Pulmonary artery endothelial cell (primary cell): ENCODE measurements at places on chromosomes 5 and 9. TPM values are rescaled to one million over a fixed set of nuclear protein-coding genes. Genes with fewer than 3 reads are reported as not detected.

SOX30 gene
- not detected in 2 replicates for total RNA-seq

RMI1 gene
- total RNA-seq, result 6.3 and 9.0 TPM in 2 replicates

PKD2L2 gene
- not detected in 2 replicates for total RNA-seq

DBH gene
- not detected in 2 replicates for total RNA-seq

STING1 gene
- 89.4 and 92.2 TPM in 2 replicates for total RNA-seq

CDC25C gene
- total RNA-seq, result 6.0 and 15.5 TPM in 2 replicates

FAXDC2 gene
- 1.5 and 5.0 TPM in 2 replicates for total RNA-seq

SLC31A2 gene
- total RNA-seq, result 5.2 and 6.2 TPM in 2 replicates

ANKRD18A gene
- total RNA-seq, result 0.21 and 1.5 TPM in 2 replicates

PARP8 gene
- total RNA-seq, result 0.13 and 0.28 TPM in 2 replicates

NTNG2 gene
- total RNA-seq, result 0.20 and 0.92 TPM in 2 replicates

SLC4A9 gene
- total RNA-seq, result not detected in 2 replicates

ZNF618 gene
- 14.8 and 15.8 TPM in 2 replicates for total RNA-seq

PCDHGA6 gene
- 1.3 and 1.4 TPM in 2 replicates for total RNA-seq

NRARP gene
- 14.0 and 16.0 TPM in 2 replicates for total RNA-seq

DENND1A gene
- 11.7 and 12.4 TPM in 2 replicates for total RNA-seq

PCDHGC4 gene
- 0.40 and 0.95 TPM in 2 replicates for total RNA-seq

IGFBPL1 gene
- total RNA-seq, result 0.11 and 0.33 TPM in 2 replicates

UGT3A2 gene
- total RNA-seq, result not detected in 2 replicates

MEIKIN gene
- total RNA-seq, result 0.07 TPM in 1 of 2 replicates, not detected in the other

PCDHB11 gene
- total RNA-seq, result 0.13 and 0.25 TPM in 2 replicates

ADGRD2 gene
- total RNA-seq, result not detected in 2 replicates

CER1 gene
- total RNA-seq, result not detected in 2 replicates

IL9 gene
- total RNA-seq, result not detected in 2 replicates

RORB gene
- total RNA-seq, result under 0.01 TPM in 1 of 2 replicates, not detected in the other

MEGF9 gene
- 16.5 and 27.4 TPM in 2 replicates for total RNA-seq

SLC46A2 gene
- not detected in 2 replicates for total RNA-seq

RAD23B gene
- total RNA-seq, result 88.8 and 105 TPM in 2 replicates

TYRP1 gene
- total RNA-seq, result 0.26 and 0.28 TPM in 2 replicates

LCN9 gene
- total RNA-seq, result not detected in 2 replicates

MACIR gene
- 14.6 and 18.6 TPM in 2 replicates for total RNA-seq

TMEM215 gene
- under 0.01 and 0.18 TPM in 2 replicates for total RNA-seq

TIMD4 gene
- not detected in 2 replicates for total RNA-seq

DDX4 gene
- not detected in 2 replicates for total RNA-seq

ACTBL2 gene
- total RNA-seq, result not detected in 2 replicates

SARDH gene
- total RNA-seq, result 0.20 and 0.35 TPM in 2 replicates

MARVELD2 gene
- total RNA-seq, result 4.7 and 9.2 TPM in 2 replicates

TNC gene
- 0.07 TPM in 2 replicates for total RNA-seq

TCF7 gene
- 0.07 and 0.26 TPM in 2 replicates for total RNA-seq

TRPM6 gene
- total RNA-seq, result 0.07 TPM in 2 replicates

HINT1 gene
- 187 and 237 TPM in 2 replicates for total RNA-seq

LHX6 gene
- total RNA-seq, result 0.13 and 0.14 TPM in 2 replicates
